ENCODE measurements at places on chromosomes 7 and 10.

DNA sequence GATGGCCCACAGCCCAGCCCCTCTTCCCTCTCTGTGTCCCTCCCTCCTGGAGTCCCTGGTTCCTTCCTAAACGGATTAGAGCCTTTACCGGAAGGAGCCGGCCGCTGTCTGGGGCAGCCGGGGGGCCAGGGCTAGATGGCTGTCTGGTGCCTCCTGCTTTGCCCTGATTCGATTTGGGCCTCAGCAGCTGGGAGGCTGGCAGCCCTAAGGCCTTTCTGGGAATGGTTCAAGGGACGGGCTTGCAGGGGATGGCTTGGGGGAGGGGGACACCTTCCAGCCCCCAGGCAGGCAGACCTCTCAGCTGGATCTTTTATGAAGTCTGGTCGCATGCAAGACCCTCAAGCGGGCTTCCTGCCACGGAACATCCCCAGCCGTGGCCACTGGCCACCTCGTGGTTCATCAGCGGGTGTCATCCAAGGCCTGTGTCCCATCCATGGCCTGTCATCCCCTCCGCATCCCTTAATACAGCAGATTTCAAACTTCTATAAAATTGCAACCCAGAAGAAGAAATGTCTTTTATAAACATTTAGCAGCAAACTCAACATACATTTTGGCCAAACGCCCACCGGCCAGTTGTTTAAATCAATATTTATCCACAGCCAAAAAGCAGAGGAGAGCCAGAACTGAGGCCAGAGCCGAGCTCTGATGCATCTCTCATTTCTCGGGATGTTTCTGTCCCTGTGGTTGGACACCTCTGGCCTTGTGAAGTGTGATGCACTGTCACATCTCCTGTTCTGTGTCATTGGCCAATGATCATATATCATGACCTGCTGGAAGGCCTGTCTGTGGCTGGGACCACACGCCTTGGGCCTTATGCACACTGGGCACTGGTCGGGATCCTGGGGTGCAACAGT, 52.0 kb downstream of the GTF2IRD1 start:
- no peaks in the 10 kb centered on the region for H3K36me3 ChIP-seq
- H3K27ac ChIP-seq = no peak overlapping the region
- no peak for DNase-seq
- no peaks in the 10 kb centered on the region for H3K4me1 ChIP-seq
- H3K4me3 ChIP-seq = no peak overlapping the region

DNA sequence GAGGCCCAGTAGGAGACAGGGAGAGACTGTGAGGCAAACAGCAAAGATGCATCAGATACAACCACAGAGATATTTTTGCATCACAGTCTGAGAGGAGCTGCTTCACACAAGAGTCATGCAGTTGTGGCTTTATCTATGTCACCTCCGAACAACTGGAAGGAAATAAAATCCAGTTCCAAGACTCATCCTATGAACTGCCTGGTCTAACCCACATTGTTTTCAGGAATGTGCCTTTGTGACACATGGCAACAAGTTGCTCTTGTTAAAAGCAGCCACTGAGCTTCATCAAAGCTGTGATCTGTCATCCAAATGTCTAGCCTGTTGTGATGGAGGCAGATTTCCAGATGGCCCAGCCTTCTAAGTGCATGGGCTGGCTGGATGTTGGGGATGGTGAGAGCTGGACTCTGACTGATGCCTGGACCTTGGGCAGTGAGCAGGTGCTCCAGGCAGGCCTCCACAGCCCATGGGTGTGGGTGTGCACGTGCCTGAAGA, 255.0 kb downstream of the BMPER start:
- H3K4me1 ChIP-seq = no peaks in the 10 kb centered on the region
- no peaks in the 10 kb centered on the region for H3K27me3 ChIP-seq
- H3K4me3 ChIP-seq = no peak overlapping the region
- DNase-seq = no peak
- no peak overlapping the region for H3K27ac ChIP-seq

DNA sequence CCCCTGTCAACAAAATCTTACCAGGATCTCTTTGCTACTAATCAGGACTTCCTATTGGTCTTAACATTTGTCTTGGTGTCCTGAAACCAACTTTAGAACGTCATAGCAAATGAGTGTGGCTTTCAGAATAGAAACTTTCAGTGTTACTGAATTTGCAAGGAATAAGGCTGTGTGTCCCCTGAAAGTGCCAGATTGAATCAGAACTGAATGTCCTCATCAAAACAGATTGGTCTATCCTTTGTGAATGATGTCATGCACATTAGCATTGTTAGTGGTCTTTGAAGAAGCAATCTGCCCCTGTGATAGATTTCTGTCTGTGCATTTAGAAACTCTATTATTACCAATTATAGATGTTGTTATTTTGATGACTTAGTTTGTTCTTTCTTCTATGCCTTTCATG, 119.9 kb downstream of the AGMO start:
- H3K4me1 ChIP-seq = no peaks in the 10 kb centered on the region
- no peak overlapping the region for H3K27ac ChIP-seq
- no peak overlapping the region for H3K4me3 ChIP-seq
- DNase-seq = no peak
- peaks cover 6% of the 10 kb centered on the region for H3K36me3 ChIP-seq

DNA sequence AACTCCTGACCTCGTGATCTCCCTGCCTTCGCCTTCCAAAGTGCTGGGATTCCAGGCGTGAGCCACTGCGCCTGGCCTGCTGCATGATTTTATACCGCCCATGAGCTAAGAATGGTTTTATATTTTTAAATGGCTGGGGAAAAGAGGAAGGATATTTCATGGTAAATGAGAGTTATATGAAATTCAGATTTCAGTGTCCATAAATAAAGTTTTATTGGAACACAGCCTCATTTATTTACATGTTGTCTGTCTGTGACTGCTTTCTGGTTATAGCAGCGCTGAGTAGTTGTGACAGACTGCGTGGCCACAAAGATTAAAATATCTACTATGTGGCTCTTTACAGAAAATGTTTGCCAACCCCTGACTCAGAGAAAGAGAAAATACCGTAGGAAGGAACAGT, 2.2 kb downstream of the TRRAP start:
- H3K36me3 ChIP-seq = no peaks in the 10 kb centered on the region
- peak overlapping the region; percentile 91 for H3K4me3 ChIP-seq
- DNase-seq = no peak
- no peak overlapping the region for H3K27ac ChIP-seq
- peaks cover 9% of the 10 kb centered on the region for H3K4me1 ChIP-seq

GRCh38 chr7:33243319-33243881, 114.0 kb downstream of the BBS9 start:
- DNase-seq = no peak
- H3K36me3 ChIP-seq = no peaks in the 10 kb centered on the region
- no peak overlapping the region for H3K27ac ChIP-seq
- no peaks in the 10 kb centered on the region for H3K27me3 ChIP-seq
- no peak overlapping the region for H3K4me3 ChIP-seq

- no peaks in the 10 kb centered on the region for H3K4me1 ChIP-seq
- no peak overlapping the region for H3K4me3 ChIP-seq
- no peaks in the 10 kb centered on the region for H3K27me3 ChIP-seq
- no peak overlapping the region for H3K27ac ChIP-seq
- no peaks in the 10 kb centered on the region for H3K36me3 ChIP-seq
Measured at GRCh38 chr10:123284022-123284421, 129.8 kb downstream of the BUB3 start.

DNA sequence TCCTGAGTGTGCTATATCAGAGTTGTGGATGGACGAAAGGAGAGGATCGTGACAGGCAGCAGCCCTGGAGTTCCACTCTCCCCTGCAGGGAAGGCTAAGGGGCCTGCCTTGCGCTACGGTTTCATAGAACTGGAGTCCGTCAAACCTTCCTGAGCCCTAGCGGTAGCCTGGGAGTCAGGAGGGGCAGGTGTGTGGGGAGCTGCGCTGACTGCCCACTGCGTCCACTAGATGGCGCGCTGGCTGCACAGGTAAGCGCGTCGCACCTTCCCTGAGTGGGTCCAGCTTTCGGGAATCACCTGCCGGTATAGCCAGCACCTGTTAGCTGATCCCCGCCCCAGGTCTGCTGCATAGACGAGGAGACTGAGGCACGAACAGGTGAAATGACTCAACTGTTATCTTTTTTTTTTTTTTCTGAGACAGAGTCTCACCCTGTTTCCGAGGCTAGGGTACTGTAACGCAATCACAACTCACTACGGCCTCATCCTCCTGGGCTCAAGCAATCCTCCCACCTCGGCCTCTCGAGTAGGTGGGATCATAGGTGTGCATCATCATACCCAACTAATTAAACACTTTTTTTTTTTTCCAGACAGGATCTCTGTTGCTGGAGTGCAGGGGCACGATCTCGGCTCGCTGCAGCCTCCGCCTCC, 20.2 kb upstream of the BAIAP2L1 start:
- H3K27me3 ChIP-seq = peaks cover 9% of the 10 kb centered on the region
- H3K27ac ChIP-seq = no peak overlapping the region
- H3K4me1 ChIP-seq = no peaks in the 10 kb centered on the region
- no peaks in the 10 kb centered on the region for H3K36me3 ChIP-seq

DNA sequence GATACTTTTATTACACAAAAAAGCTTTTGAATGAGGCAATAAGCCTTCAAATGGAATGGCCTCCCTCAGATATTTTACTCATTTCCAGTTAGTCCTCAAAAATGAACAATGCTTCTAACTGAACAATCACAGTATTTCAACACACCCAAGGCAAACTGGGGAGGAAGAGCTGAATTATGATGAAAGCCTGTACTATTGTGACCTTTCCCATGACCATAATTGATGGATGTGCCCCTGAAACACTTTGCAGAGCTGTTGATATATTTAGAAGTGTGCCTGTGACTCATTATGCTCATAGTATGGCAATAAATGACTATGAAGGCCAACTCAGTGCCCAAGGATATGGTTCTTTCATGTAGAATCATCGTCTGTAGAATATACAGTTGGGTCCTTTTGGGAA, 248.1 kb downstream of the AHR start:
- no peaks in the 10 kb centered on the region for H3K27me3 ChIP-seq
- H3K4me3 ChIP-seq = no peak overlapping the region
- no peak overlapping the region for H3K27ac ChIP-seq
- H3K36me3 ChIP-seq = no peaks in the 10 kb centered on the region
- no peaks in the 10 kb centered on the region for H3K4me1 ChIP-seq
- no peak for DNase-seq

- no peak overlapping the region for H3K27ac ChIP-seq
- DNase-seq = no peak
- H3K36me3 ChIP-seq = no peaks in the 10 kb centered on the region
- no peaks in the 10 kb centered on the region for H3K4me1 ChIP-seq
- peaks cover 7% of the 10 kb centered on the region for H3K27me3 ChIP-seq
Measured at GRCh38 chr10:20874261-20874660, 22.9 kb downstream of the NEBL start.

DNA sequence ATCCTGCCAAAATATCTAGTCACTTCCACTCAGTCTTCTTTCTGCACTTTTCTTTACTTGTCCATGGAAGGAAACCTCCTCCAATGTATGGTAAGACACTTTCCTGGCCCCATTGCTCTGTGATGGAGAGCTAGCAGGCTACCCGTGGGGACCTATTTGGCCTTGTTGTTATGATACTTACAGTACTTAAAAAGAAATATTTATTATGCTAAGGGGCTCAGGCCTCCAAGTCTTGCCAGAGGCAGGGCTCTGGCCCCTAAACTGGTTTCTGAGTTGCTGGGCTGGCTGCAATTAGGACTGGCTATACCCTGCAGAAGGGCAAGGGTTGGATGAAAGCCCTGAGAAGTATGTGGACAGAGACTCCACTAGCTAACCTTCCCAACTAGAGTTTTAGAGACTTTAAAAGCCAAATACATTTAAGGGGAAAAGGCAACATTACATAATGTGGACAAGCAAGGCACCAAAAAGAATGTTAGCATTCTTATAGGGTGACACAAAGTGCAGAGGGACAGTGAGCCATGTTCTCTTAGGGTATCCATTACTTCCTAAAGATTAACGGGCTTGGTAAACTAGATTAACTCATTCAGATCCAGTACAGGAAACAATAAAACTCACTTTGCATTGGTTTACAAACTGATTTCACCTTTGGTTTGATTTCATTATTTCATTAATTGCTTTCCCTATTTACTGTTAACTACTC, 84.9 kb upstream of the INHBA start:
- no peaks in the 10 kb centered on the region for H3K36me3 ChIP-seq
- no peaks in the 10 kb centered on the region for H3K4me1 ChIP-seq
- no peaks in the 10 kb centered on the region for H3K27me3 ChIP-seq

- peaks cover 45% of the 10 kb centered on the region for H3K36me3 ChIP-seq
- H3K27me3 ChIP-seq = no peaks in the 10 kb centered on the region
- no peak overlapping the region for H3K4me3 ChIP-seq
- H3K4me1 ChIP-seq = peaks cover 28% of the 10 kb centered on the region
- no peak overlapping the region for H3K27ac ChIP-seq
Measured at GRCh38 chr10:7181420-7181819, 229.4 kb downstream of the SFMBT2 start.

DNA sequence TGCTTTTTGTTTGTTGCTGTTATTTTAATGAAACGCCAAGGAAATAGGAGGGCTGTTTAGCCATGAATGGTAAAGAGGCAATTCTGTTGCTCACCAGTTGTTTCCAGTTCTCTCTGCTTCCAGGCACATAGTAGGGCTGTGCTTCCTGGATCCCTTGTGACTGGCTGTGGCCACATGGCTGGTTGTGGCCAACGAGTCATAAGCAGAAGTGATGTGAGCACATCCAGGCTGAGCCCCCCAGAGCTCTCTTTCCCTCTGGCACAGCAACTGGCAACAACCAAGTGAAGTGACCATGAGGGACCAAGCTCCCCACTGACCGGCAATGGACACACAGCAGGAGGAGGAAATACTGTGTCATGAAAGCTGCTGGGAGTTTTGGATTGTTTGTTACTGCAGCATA, 10.3 kb downstream of the GRID1 start:
- H3K27ac ChIP-seq = no peak overlapping the region
- H3K27me3 ChIP-seq = peaks cover 5% of the 10 kb centered on the region
- no peaks in the 10 kb centered on the region for H3K36me3 ChIP-seq
- DNase-seq = no peak
- no peak overlapping the region for H3K4me3 ChIP-seq
- peaks cover 8% of the 10 kb centered on the region for H3K4me1 ChIP-seq

DNA sequence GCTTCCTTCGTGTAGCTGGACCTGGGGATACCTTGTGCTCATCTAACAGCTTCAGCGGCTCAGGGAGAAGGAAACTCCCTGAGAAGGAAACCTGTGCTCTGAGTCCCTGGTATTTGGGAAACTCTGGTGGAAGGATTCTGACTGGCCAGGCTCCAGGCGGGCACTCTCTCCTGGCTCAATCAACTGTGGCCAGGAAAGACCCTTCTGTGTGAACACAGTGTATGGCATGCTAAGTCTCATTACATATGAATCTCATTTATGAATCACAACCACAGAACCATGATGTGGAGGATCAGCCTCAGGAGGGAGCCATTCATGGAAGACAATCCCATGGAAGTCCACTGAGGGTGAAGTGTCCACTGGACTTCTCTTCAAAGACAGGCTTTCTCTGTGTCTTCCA, 20.9 kb downstream of the NPS start:
- H3K27ac ChIP-seq = no peak overlapping the region
- H3K27me3 ChIP-seq = peaks cover 24% of the 10 kb centered on the region
- H3K4me1 ChIP-seq = no peaks in the 10 kb centered on the region
- no peak for DNase-seq

GRCh38 chr10:3111621-3112163, 44.3 kb downstream of the PFKP start:
- no peaks in the 10 kb centered on the region for H3K27me3 ChIP-seq
- H3K36me3 ChIP-seq = peaks cover 20% of the 10 kb centered on the region
- peaks cover 7% of the 10 kb centered on the region for H3K4me1 ChIP-seq
- H3K27ac ChIP-seq = no peak overlapping the region
- no peak for DNase-seq
- H3K4me3 ChIP-seq = no peak overlapping the region

- no peak overlapping the region for H3K4me3 ChIP-seq
- H3K27ac ChIP-seq = no peak overlapping the region
- H3K36me3 ChIP-seq = peaks cover 12% of the 10 kb centered on the region
- H3K4me1 ChIP-seq = no peaks in the 10 kb centered on the region
- DNase-seq = no peak
Measured at GRCh38 chr10:65394502-65395297, 1531.1 kb upstream of the LRRTM3 start.
